Choroid plexus epithelial cell (primary cell): ENCODE measurements at places on chromosomes 4 and X.

DNA sequence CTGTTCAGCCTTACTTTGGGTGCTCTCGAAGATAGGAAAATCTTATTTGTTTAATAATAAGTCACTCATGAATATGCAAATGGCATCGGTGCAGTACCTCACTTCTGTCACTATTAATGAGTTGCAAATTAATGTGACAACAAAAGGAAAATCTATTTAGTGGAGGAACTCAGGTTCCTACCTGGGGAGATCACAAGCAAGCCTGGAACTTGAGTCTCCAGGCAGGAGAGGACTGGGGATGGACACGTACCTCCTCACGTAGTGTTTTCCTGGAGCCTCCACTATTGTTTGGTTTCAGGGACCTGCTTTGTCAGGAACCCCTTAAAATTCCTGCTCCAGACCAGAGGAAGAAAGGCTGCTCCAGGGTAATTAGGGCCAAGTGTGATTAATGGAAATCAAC is 82.1 kb downstream of the BCOR start:
- no peak for DNase-seq

DNA sequence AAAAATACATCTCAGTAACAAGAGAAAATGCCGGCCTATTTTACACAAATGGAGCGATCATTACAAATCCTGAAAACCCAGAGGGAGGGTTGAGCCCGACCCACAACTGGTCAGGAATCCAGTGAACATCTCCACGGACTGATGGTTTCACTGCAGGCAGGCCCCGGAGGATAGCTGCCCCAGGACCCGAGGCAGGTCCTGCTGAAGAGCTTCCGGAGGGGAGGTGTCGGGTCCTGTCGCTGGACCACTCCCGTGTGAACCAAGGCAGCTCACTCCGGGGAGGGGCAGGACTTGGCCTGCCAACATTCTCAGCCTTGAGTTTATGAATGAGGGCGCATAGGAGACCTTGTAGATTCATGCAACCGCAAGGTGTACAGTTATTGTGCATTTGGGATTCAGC is 4.8 kb upstream of the CRMP1 start:
- no peak for DNase-seq

- peak; percentile 34 for DNase-seq
These were observed 145.1 kb upstream of the MSX1 start for GRCh38 chr4:4714331-4714730.

DNA sequence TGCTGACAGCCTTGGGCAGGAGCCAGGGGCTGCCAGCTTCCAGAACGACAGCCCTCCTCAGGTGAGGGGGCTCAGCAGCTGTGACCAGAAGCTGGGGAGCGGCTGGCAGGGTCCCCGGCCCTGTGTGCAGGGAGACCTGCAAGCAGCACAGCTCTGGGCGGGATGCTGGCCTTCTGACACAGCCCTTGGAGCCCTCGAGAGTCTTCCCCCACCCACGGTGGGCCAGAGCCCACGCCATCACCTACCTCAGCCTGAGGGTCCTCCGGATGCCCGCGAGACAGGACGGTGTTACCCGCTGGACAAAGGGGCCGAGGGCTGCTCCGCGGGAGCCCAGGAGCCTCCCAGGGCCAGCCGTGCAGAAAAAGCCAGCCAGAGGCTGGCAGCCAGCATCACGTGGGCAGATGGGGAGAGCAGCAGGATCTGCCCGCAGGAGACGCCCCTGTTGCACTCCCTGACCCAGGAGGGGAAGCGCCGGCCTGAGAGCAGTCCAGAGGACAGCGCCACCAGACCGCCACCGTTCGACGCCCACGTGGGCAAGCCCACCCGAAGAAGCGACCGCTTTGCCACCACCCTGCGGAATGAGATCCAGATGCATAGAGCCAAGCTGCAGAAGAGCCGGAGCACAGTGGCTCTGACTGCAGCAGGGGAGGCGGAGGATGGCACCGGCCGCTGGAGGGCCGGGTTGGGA is 71.8 kb upstream of the CLDN34 start:
- no peak for DNase-seq

DNA sequence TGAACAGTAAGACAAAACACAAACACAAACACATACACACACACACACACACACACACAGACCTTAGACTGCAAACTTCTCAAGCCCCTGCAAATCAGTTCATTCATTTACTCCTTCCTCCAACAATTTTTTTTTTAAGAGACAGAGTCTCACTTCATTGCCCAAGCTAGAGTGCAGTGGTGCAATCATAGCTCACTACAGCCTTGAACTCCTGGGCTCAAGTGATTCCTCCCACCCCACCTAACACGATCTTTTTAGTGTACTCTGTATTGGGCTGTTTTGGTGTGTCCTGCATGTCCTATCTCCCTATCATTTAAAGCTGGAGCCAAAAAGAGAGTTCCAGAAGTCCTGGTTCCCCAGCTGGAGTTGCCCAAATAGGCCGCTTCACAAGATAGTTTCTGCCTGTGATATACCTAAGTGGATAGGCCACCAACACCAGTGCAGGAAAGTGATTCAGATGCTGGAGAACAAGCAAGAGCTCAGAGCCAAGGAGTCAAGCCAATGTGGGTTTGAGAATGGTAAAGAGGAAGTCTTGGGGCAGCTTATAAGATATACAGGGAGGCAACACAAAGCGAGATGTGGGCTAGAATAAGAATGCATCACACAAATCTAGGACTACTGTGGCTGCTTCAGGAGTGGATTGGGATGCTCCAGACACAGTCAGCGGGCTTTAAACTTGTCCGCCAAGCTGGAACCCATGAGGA is 85.4 kb upstream of the RAPGEF2 start:
- no peak for DNase-seq

- peak; percentile 67 for DNase-seq
These were observed 88.4 kb downstream of the FRMPD3 start for GRCh38 chrX:107537815-107538214.

- DNase-seq = no peak
These were observed 387.5 kb upstream of the GRID2 start for GRCh38 chr4:91916219-91916618.

DNA sequence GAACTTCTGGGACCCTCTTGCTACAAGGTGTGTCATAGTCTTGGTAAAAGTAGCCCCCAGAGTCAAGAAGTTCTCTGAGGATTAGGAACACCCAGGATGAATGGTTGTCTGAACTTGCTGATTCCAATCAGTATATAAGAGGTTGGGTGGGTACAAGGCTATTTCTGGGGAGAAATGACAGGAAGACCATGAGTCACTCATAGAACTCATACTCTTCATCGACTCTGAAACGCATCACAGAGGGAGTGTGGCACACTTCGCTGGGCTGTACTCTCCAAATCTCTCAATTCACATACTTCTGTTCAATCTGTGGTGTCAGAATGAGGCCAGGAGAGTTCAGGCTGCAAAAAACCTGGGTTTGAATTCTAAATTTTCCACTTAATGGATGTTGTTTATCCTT is 193.2 kb upstream of the LEF1 start:
- DNase-seq = no peak

GRCh38 chr4:87490664-87491369 is 38.4 kb downstream of the SPARCL1 start:
- DNase-seq = no peak

GRCh38 chr4:117302226-117302625 is 216.8 kb upstream of the TRAM1L1 start:
- no peak for DNase-seq

DNA sequence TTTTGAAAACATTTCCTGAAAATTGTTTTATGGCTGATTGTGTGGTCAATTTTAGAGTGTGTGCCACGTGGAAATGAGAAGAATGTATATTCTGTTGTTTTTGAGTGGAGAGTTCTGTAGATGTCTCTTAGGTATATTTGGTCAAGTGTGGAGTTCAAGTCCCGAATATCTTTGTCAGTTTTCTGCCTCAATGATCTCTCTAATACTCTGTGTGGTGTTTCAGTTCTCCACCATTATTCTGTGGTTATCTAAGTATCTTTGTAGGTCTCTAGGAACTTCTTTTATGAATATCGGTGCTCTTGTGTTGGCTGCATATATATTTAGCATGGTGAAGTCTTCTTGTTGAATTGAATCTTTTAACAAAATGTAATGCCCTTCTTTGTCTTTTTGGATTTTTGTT is 113.3 kb downstream of the LINC00632 start:
- DNase-seq = no peak

- DNase-seq = peak; percentile 49
These were observed 29.0 kb downstream of the NOP14 start for GRCh38 chr4:2934077-2934812.

DNA sequence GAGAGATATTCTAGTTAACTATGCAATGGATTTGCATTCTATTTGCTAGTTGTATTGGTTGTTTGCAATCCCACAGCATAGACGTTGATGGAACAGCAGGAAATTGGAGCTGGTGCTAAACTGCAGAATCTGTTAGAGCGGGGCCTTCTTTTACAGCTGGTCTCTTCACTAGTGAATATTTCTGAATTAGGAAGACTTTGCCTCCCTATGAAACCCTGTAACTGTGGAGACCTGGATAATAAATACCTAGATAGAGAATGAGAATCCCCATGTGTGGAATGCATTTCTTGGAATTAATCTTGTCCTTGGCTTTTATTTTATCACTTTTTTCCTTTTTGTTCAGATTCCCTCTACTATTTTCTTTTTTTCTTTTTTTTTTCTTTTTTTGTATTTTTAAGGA is 109.7 kb downstream of the SHROOM3 start:
- no peak for DNase-seq

- peak; percentile 39 for DNase-seq
These were observed 403 bp downstream of the SGCB start for GRCh38 chr4:52037689-52038102.

- no peak for DNase-seq
These were observed 165.1 kb upstream of the PPARGC1A start for GRCh38 chr4:24054910-24055309.

DNA sequence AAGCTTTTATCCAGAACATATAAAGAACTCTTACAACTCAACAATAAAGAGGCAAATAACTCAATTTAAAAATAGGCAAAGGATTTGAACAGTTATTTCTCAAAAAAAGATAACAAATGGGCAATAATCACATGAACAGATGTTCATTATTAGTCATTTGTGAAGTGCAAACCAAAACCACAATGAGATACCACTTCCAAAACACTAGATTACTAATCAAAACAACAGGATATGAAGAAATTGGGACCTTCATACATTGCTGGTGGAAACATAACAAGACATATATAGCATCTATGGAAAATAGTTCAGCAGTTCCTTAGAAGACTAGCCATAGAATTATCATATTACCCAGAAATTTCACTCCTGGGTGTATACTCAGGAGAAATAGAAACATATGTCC is 224.6 kb downstream of the FBXO8 start:
- DNase-seq = peak; percentile 4

DNA sequence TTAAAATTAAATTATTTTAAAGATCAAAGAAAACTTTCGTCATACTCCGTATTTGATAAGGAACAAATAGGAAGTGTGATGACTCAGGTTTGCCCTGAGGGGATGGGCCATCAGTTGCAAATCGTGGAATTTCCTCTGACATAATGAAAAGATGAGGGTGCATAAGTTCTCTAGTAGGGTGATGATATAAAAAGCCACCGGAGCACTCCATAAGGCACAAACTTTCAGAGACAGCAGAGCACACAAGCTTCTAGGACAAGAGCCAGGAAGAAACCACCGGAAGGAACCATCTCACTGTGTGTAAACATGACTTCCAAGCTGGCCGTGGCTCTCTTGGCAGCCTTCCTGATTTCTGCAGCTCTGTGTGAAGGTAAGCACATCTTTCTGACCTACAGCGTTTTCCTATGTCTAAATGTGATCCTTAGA is at the start of gene CXCL8:
Gene CXCL8, plus strand, starts transcription at position 217 of the 426 bp plus-strand sequence. Its CDS starts 90 bp downstream, at position 307.
- peak; percentile 97 for DNase-seq

- peak; percentile 1 for DNase-seq
These were observed 19.4 kb downstream of the RPS6KA6 start for GRCh38 chrX:84168574-84168973.

DNA sequence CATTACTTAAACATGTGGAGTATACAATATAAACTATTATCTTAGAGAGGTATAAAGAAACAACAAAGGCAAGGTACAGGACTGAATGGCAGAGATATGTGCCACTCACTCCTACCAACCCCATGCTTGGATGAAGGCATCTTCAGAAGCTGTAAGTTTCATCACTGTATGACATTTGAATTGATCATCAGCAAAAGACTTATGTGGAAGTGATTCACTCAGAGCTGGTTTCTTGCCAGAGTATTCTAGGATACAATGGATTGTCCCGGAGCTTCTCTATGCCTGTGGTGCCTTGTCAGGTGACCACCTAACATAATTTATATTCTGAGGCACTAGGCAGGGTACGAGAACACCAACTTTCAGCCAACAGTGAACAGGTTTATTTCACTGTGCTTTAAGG is 392.2 kb downstream of the PPP1R2C start:
- DNase-seq = no peak

- no peak for DNase-seq
These were observed 102.5 kb upstream of the MYOZ2 start for GRCh38 chr4:119032921-119033685.

GRCh38 chr4:94623126-94623911 is 134.4 kb upstream of the BMPR1B start:
- DNase-seq = no peak

DNA sequence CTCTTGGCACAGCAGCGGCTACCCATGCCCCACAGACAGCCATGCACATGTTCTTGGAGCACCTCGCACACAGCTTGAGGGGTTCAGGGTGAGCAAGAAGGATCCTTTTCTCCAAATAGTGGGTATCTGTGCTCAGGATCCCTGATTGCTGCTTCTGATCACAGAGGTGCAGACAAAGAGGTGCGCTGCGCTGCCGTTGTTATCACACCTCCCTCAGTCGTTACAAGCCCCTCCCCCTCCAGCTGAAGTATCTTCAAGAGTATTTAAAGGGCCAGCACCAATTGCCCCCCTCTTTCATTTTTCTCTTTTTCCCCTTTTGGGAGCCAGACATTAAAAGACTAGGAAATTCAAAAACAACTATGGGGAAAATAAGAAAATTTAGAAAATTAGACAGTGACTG is 44.3 kb downstream of the NELFA start:
- no peak for DNase-seq

DNA sequence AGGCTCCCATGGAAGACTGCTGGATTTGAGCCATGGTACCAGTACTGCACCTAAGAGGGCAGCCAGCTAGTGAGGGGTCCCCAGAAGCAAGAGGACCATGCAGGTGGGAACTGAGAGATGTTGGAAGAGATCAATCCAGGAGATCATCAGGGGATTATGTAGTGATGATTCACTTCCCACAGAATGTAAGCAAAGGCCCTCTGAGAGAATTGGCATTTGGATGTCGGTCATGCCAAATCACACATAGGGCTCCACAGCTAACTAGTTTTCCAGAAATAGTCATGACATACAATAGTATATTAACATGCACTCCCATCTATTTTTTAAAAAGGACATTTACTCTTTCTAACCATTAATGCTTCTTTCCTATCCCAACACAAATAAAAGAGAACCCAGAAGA is 112.5 kb downstream of the RASGEF1B start:
- no peak for DNase-seq

GRCh38 chrX:38991656-38992440 is 190.6 kb downstream of the MID1IP1 start:
- no peak for DNase-seq
